Stimulated activated CD4-positive, alpha-beta T cell treated with anti-CD3 and anti-CD28 coated beads, TNF-alpha, amount 100 ng/mL, for 48 hours (primary cell): ENCODE measurements at places on chromosomes 3 and 15.
A peak's percentile ranks its signal among the peaks of the same experiment; 100 is the strongest.

- DNase-seq: no peak
These were observed 8.2 kb downstream of the ZPLD1 start for GRCh38 chr3:102443021-102443420.

DNA sequence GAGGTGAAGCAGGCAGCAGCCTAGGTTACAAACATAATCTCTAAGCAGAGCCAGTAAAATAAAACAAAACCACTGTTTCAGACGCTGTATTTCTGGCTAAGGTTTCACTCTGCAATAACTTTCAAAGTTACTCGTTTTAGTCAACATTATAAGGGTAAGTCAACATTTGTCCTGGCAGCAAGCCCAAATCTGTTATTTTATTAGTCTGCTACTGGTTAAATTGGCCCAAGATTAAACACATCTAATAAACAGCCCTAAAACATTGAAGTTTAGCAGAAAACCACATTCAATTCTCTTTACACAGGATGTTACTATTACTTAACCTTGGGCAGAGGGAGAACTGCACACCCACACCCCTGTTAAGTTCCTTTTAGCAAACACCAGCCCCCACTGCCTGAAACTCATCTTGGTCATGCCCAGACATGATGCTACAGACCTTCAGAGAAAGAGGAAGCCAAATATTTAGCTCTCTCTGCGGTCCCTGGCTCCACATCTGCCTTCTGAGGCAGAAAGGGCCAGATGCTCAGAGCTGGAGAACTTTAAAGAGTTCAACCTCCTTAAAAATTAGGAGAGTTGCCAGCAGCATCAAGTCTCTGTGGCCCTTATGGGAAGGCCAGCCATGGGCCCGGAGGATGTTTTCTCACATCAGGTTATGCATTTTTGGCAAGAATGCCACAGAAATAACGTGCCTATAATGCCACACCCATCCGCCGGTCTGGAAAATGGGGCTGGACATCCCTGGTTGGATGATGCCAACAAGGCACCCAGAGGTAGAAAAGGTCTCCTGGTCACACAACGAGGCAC lies 17.9 kb downstream of the ARHGEF3 start:
- peak; percentile 32 for DNase-seq

DNA sequence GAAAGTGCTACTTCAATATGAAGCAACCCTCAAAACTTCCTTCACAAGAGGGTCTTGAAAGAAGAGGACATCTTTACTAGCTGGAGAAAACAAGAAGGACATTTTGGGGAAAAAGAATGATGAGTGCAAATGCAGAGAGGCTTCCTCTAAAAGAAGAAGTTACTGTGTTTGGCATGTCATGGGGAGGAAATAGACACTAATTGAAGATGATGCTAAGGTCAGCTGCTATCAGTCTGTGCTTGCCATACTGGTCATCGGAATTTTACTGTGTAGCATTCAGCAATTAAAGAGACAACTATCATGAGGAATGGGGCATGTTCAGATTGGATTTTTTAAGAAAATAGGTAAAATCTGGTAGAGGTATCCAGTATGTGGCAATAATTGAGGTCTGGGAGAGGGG lies 60.0 kb downstream of the THRB start:
- DNase-seq: no peak

DNA sequence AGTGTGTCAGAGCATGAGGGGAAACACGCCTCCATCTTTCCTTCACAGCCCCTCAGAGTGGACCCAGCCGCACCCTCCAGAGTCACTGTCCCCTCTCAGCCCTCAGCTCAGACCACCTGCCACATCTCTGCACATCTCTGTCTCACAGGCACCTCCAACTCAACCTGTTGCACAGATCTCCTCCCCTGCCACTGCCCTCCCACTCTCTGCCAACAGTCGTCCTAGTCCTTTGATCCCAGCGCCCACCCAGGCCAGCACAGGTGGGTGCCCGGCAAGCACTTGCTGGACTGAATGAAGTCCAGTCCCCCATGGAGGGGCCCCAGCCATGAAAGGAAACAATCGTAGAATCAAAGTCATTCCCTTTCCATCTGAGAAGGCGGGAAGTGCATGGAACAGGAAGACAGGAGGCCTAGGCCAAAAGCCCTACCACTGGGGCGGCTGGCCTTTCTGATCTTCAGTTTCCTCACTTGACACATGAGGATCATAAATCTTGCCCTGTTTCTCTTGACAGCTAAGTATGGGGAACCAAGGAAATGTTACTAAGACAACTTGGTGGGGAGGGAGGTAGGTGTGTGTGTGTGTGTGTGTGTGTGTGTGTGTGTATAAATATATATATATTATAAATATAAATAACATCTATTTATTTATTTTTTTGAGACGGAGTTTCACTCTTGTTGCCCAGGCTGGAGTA lies 28.1 kb downstream of the HCN4 start:
- DNase-seq: no peak
